ENCODE measurements at places on chromosomes 4 and X.

- no peak for DNase-seq
These were observed 15.3 kb upstream of the SLC16A2 start for GRCh38 chrX:74405973-74406489.

GRCh38 chr4:36254371-36254770, 10.1 kb upstream of the ARAP2 start:
- DNase-seq, result no peak

DNA sequence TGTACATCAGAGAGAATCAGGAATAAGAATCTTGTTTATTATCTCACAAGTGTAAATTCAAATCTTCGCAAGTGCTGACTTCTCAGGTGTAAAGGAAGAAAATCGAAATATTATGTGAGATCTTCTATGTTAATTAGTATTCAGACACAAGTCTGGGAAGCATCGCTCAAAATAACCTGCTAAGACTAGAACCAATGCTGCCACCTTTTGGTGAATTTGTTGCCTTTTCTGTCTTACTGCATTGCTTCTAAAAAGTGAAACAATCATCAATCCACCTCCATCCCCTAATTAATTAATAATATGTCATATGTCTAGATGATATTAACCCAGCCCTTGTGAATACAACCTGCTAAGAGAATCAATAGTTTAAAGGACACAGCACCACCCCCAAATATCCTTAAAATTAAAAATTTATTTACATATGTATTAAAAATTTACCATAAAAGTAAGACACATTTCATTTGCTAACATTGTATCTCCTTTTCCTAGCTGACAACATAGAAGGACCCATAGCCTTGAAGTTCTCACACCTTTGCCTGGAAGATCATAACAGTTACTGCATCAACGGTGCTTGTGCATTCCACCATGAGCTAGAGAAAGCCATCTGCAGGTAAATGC, 3.5 kb downstream of the EPGN start:
- no peak for DNase-seq

- no peak for DNase-seq
These were observed 102.4 kb downstream of the CPE start for GRCh38 chr4:165481053-165481835.

DNA sequence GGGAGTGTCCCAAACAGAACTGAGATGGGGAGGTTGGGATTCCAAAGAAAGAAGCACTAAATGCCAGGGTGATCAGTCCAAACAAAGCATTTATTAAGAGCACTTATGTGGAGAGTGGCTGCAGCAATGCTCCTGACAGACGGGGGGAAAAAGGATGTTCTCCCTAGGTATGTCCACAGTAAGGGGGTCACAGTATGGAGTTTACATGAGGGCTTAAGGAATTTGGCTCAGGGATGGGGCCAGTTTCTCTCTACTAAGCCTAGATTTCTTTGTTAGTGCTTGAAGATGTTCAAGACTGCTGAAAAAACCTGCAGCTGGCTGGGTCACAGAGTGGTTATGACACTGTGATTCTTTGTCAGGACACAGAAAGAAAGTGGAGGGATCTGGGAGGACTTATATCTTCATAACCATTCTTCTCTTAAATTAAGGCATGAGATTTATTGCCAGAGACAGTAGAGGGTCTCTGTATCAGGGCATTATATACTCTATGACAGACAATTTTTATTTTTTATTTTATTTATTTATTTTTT, 1468.0 kb downstream of the C4orf33 start:
- DNase-seq, result no peak

DNA sequence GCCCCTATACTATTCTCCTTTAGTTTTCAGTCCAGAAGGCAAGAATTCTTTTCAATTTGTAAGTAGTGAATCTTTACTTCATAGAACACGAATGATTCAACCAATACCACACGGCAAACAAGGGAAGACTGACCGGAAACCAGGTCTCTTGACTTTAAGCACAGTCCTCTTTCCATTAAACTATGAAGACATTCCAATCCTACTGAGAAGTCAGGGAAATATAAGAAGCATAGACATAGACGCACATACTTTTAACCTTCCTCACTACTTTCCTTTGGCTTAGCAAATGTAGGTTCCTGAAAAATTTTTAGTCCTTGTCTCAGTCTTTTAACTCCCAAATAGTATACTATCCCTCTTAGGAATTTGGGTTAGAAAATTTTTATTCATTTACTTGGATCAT, 9.1 kb downstream of the CHRDL1 start:
- DNase-seq, result no peak

DNA sequence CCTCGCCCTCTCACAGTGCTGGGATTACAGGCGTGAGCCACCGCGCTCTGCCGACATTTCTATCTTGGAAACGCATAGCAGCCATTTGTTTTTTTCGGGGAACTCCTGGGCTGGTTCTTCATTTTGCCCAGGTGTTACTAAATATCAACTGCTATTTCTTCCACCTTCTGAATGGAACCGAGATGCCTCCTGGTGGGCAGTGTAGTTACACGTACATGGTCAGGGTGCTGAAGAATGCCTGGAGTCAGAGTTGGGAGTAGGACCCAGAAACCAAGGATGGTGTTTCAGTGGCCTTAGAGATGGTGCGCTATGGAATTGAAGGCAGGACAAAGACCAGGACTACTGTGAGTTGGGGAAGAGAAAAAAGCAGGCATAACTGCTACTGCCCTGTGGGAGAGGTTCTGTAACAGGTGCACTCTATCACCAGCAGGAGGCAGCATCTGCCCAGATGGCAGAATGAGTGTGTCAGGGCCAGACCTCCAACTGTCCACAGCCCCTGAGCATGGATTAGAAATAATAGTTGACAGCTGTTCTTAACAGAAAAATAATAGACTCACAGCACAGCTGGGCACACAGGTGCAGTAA, 81.7 kb downstream of the ZC4H2 start:
- no peak for DNase-seq

DNA sequence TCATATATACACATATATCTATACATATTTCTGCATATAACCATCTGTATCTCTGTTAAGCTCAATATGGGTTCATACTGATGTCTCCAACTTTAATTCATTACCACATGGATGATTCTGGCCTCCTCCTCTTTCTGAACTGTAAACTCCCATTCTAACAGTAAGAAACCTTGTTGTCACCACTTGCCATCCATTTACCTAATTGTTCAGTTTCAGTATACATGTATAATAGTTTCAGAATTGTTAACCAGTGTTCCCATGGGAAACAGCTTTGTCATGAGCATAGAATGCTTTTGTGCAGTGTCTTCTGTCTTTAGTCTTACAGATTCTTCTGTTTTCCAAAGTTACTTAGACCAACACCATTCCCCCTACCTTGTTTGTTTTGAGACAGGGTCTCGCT, 35.9 kb downstream of the SLC9A6 start:
- no peak for DNase-seq

- no peak for DNase-seq
These were observed 16.5 kb downstream of the DHRSX start for GRCh38 chrX:2484256-2484655.

- no peak for DNase-seq
These were observed 8.9 kb downstream of the JADE1 start for GRCh38 chr4:128818442-128818841.

DNA sequence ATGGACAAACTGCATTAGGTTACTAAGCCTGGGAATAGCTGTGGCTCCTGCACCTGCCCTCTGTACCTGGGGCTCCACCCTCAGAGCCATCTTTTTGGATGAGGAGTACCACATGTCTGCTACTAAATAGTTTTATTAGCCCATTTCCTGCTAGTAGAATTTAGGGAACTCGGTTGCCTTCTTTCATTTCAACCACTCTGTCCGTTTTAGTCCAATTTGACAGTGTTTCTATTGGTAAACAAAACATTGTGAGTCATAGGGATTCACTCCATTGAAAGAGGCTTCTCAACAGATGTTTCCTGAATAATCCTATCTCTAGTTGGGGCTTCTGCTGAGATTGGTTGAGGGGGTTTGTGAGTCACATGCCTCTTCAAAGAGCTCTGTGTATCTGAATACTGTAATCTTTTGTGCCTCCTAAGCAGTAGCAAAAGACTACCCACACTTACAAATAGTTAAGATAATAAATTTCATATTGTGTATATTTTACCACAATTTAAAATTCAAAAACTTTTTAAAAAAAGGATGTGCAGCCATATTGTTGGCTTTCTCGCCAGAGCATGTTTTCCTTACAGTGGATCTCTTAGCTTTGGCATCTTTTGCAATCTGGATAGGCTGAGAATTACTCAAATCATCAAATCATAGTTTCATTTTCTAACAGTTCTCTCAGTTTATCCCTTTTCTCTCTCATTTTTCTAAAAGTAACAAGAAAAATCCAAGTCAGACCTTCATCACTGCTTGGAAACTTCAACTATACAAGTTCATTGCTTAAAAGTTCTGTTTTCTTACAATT, 9.9 kb downstream of the FAM200B start:
- no peak for DNase-seq

- DNase-seq, result no peak
These were observed 411.9 kb downstream of the TRIML1 start for GRCh38 chr4:188551156-188551555.

DNA sequence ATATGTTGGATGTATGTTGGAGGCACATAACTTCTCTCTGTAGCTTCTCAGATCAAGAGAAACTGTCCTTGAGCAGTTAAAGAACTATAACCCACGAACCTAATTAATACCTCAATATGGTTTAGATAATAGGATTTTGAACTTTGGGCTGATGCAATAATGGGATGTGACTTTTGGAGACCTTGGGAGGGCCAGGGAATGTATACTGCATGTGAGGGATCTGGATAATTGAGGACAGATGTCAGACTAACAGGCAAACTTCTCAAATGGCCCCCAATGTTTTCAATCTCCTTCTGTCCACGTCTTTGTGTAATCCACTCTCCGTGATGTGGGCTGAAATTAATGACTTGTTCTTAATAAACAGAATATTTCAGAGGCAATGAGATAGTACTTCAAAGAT, 202.2 kb upstream of the FAT4 start:
- DNase-seq, result no peak

DNA sequence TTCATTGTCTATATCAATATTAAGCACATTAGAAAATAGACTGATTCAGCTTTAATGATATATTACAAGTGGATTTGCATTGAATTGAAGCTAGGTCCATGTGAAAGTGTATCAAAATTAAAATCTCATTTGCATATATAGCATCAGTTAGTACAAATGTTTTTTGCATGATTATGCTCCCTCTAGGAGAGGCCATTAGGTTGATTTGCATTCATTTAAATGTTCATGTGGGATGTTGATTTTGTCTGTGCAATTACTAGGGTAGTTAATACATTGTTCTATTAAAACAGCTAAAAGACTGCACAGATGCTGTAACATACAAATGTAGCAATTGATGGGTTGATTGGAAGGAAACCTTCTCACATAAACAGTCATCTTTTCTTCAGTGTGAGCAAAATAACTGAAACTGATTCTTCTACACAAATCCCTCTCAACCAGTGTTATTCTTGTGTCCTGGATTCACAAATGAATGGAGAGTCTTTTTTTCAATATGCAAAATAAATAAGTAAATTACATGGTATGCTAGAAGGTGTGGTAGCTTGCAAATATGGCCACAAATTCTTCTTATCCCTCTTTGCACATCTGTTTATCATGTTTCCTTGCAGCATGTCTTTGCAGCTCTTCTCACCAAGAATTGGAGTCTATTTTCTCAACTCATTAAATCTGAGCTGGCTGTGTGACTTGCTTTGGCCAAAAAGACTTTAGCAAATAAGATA, 48.6 kb upstream of the DYNLT3 start:
- DNase-seq, result no peak

DNA sequence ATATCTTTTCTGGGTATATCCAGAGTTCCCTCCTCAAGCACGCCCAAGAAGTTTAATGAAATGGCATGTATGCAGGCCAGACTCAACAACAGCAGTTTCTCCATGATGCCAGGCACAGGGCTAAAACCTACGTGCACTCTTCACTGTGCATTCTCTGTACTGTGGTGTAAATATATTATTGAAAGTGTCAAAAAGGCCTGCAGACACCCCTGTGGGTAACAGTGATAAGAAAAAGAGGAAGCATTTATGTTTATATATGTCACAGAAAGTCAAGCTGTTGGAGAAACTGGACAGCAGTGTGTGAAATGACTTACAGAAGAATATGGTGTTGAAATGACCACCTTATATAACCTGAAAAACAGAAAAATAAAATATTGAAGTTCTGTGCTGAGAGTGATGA, 29.6 kb upstream of the DCAF8L1 start:
- DNase-seq, result no peak

DNA sequence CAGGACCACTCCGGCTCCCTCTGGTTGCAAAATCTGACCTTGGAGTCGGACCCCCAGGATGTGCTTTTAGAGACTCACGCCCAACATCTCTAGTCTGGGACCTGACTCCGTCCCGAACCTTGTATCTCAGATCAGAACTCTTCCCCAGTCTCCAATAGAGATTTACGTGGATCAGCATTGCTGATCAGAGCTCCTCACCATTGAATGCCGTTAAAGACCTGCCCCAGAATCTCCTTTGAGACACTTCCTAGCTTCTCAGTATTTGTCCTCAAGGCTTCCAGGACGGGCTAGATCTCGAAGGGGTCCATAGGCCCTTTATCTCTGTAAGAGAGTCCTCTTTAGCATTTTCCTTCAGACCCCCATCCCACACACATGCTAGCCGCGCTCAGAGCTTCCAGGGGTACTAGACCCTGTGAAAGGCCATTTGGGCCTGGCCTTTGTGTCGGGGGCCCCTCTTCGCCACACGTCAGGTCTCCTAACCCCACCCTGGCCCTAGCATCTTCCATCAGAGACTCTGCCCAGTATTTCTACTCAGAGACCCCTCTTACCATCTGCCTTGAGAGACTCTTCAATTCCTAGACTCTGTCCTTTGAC, 662 bp downstream of the UBA1 start:
- no peak for DNase-seq

DNA sequence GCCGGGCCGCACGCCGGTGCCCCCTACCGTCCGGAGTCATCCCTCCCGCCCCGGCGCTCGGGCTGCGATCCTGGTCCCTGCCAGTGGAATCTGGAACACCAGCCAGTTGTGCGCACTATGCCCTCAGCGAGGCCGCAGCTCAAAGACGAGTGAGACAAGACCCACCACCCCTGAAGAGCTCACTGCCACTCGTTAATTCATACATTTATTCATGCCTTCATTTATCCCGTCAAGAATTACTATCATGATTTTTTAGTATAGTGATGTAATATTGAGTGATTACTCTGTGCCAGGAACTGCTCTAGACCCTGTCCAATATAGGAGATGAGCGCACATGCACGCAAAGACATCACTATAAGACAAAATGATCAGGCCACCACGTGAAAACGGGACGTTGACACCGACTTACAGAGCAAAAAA, 247 bp upstream of the PPA2 start:
- DNase-seq, result peak; percentile 91

GRCh38 chrX:21305799-21306336, 68.3 kb upstream of the CNKSR2 start:
- no peak for DNase-seq

DNA sequence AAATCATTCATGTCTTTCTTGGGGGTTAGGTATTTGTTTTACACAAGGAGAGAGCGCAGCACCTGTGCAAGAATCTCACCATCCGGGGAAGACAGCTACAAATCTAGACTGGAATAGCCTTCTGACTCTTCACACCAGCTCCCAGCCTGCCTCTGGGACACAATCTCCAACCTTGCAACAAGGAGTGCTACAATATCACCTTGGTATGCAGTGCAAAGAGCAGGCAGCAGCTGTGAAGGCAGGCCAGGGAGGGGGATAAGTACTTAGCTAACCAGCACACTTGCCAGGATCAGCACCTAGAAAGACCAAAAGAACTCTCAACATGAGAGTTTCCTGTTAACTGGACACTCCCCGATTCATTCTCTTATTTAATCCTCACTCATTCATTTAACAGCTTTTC, 235.3 kb downstream of the AR start:
- no peak for DNase-seq

Data from vagina (tissue), 2 donors.